ENCODE measurements at places on chromosomes 2 and 18.

DNA sequence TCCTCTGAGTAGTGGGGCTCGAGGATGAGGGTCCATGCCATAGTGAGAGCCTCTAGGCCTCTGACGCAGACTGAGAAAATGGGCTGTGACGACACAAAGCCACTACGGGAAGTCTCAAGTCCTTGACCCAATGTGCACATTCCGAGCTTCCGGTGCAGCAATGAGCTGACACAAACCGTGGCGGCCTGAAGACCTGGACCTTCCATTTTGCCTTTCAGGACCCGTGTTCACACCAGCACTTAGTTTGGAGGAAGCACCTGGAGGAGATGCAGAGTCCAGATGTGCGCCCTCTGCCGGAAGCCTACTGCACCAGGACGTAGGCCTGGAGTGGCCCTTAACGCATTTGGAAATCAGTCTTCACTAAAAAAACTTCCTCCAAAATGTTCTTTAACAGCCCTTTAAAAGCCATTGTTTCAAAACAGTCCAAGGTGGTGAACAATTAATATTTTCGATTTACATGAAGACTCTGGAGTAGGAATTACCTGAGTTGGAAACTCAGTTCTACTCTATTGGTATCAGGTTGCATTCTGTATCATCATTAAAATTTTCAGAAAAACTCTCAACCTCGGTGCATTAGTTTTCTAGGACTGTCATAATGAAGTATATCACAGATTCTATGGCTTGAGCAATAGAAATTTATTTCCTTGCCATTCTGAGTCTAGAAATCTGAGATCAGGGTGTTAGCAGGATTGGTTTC, 33.9 kb downstream of the BMP10 start:
- no peak for DNase-seq

DNA sequence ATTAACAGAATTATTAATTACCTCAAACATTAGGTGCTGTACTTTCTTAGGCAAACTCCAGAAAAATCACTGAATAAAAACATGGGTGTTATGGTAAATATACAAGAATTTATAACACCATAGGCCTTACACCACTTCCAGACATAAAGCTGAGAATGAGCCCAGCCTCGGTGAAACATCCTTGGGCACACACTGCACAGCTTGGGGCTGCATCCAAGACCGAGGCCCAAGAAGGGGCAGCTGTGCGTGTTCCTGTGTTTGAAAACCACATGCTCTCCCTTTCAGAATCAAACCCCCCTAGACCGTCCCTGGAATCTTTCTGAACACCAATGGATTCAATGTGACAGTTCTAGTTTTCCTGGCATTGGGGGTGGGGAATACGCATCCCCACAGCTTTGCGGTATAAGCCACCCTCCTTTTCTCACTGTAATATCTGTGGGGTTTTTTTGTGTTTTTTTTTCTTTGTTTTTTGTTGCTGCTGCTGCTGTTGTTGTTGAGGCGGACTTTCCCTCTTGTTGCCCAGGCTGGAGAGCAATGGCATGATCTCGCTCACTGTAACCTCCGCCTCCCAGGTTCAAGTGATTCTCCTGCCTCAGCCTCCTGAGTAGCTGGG, 12.9 kb downstream of the ERFE start:
- no peak for DNase-seq

- no peak for DNase-seq
These were observed 105.9 kb downstream of the PXDN start for GRCh38 chr2:1638281-1638860.

GRCh38 chr2:118464546-118465265, 376.4 kb downstream of the INSIG2 start:
- no peak for DNase-seq

- DNase-seq, result peak; percentile 28
These were observed 42.1 kb upstream of the LAPTM4A start for GRCh38 chr2:20093263-20094141.

DNA sequence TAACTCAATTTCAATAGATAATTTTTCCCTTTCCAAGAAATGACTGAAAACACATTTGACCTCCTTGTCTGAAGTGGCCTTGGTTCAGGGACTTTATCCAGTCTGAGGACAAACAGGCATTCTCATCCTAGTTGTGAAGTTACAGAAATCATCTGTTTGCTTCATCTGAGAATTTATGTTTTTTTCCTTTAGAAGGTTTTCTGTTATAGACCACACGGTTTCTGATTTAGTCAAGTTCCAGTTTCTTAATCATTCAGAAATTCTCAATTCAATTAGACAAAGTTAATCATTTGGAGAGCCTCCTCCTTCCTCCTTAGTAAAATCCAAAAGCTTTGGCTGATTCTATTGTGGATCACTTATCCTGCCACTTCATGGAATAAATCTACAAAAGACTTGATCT, 60.9 kb downstream of the ICOS start:
- DNase-seq, result no peak

DNA sequence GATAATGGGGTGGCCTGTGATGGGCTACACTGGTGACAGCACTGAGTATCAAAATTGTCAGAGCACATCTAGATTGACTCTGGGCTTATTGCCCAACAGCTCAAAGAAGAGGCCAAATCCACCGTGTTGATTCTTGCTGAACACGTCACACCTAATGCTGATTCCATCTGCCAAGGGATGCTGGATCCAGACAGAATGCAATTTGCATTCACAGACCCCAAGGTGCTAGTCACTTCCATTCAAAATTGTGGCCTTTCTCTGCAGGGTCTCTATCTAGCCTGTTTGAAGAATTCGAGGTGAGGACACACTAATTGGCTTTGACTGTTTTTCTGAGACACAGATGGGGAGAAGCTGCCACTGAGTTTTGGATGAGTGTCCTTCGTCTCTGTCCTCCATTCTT, 13.5 kb upstream of the GPR39 start:
- DNase-seq, result no peak

DNA sequence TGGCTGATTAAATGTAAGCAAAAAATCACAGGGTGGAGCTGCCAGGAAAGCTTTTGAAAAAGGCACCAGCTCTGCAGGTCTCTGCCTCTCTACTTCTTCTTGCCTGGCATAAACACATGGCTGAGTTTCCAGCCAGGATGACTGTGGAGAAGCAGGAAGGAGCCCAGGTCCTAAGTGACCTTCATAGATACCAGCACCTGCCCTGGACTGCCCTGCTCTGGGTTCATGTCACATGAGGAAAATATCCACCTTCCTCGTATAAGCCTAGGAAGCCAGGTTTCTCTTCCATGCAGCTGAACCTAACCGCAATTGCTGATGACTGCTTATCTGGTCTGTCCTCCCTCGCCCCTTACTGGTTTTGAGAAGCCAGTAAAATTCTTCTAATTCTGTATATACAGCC, 47.8 kb upstream of the CREB1 start:
- DNase-seq, result no peak

GRCh38 chr2:138724729-138725459, 55.3 kb downstream of the NXPH2 start:
- DNase-seq, result no peak

- DNase-seq, result peak; percentile 6
These were observed 146.0 kb upstream of the CYP26B1 start for GRCh38 chr2:72293620-72294019.

- DNase-seq, result no peak
These were observed 22.1 kb downstream of the SERPINE2 start for GRCh38 chr2:224016963-224017362.

DNA sequence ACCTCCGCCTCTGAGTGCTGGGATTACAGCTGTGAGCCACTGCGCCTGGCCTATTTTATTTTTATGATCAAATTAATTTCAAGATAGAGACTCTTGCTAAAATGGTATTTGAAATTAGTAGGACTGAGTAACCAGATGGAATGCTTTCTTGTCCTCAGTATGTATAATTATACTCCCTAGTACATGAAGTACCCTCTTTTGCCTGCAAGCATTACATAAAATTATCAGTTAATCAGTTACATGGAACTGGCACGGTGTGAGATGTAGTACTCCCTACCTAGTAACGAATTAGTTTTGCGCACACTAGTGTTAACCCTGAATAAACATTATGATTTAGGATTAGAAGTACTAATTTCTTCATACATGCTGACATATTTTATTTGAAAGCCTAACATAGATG, 41.6 kb downstream of the RBBP8 start:
- no peak for DNase-seq

DNA sequence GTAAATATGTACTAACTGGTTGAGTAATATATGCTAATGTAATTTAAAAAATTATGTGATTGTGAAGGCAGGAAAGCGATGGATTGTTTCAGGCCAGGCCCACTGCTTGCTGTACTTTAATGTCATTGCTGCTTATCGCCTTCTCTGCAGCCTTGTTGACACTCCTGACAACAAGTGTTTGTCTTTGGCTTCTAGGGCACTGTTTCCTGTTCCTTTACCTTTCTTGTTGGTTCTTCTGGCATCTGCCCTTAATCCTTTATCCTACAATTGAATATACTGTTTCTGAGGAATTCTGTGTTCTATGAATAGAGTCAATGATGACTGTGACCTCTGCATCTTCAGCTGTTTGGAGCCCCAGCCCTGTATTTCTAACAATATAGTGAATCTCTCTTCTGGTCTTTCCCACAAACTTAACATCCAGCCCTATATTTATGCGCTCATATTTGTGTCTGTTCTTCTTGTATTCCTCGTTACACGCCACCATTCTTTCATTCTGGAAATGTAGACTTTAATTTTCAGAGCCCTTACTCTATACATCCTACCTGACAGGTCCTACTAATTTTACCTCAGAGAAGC, 17.6 kb downstream of the ACSL3 start:
- no peak for DNase-seq

- no peak for DNase-seq
These were observed 559.8 kb downstream of the SUCLG1 start for GRCh38 chr2:83899271-83899670.

GRCh38 chr18:26893996-26894395, 28.5 kb upstream of the AQP4 start:
- no peak for DNase-seq

DNA sequence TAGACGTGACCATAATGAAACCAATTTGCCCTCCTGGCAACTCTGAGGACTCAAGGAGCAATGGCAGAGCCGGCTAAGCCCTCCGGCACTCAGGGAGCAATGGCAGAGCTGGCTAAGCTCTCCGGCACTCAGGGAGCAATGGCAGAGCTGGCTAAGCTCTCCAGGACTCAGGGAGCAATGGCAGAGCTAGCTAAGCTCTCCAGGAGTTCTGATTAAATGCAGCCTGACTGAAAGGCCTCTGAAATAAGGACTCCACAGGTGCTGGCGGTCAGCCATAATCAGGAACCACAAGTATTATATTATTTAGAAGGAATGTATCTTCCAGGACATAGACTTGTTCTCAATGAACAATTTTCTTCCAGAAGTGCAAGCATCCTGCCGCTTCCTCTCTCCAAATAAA, 65.2 kb downstream of the C2orf76 start:
- DNase-seq, result no peak

DNA sequence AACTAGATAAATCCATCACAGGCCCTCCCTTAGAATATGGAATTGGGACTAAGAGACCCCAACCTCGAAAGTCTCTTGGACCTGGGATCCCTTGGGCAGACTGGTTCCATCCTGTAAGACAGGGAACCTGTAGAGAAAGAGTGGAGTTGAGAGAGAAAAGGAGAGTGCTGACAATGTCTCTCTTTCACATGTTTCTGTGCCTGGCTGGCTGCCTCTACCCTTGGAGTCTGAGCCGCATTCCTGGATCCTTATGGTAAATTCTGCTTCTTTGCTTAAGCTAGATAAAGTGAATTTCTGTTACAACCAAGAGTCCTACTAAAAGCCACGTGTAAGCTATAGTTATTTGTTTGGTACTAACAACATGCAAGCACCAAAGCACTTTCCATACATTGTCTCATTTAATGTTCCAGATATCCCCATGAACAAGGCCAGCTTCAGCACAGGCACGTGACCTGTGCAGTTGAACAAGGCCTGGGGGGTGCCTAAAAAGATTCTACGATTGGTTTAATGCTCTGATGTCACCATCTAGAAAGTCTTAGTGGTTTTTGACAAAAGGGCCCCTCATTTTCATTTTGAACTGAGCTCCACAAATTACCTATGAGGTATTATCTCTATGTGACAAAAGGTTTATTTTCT, 2.1 kb upstream of the PUM2 start:
- no peak for DNase-seq

DNA sequence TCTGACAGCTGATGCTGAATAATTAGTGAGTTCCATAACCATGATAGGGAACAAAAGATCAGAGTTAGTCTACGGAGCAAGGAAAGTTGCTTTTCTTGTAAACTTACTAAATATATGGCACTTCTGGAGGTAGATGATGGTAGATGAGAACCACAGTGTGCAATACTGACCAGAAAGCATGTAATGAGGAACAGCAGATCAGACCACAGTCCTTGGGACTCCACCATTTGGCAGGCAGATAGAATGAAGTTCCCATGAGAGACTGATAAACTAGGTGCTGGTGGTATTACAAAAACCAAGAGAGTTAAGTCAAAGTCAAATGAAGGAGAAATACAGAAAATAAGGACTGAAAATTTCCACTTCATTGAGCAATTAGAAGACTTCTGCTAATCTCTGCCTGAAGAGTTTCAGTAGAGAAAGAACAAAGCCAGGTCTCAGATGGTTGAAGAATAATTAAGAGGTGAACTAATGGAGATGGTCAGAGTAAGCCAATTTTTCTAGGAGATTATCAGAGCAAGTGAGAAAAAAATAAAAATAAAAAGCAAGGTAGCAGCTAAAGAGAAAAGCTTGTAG, 10.4 kb downstream of the CERKL start:
- no peak for DNase-seq

- DNase-seq, result no peak
These were observed 43.0 kb downstream of the FIGN start for GRCh38 chr2:163692611-163693482.

DNA sequence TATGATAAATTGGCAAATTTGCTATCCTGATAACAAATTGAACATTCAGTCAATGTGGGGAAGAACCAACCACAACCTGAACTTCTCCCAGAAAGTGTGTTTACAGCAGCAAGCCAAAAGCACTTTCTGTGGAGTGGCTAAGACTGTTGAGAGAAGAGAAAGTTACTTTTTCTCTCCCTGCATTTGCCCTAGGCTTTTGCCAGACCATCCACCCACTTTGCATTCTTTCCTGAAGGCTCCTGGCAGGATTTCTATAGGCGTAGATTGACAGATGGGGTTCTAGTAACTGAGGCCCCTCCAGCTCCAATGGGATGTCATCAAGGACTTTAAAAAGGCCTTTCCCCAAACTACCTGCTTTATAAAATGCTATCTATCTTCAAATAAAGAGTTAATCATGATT, 215.2 kb downstream of the GULP1 start:
- no peak for DNase-seq

GRCh38 chr2:232512602-232513001, 7.6 kb upstream of the PRSS56 start:
- DNase-seq, result no peak

- no peak for DNase-seq
These were observed 29.9 kb downstream of the LOXHD1 start for GRCh38 chr18:46627136-46627535.
